ENCODE measurements at places on chromosomes 6 and 20.

GRCh38 chr6:133512410-133513016 is 271.4 kb downstream of the EYA4 start:
- DNase-seq, result no peak

DNA sequence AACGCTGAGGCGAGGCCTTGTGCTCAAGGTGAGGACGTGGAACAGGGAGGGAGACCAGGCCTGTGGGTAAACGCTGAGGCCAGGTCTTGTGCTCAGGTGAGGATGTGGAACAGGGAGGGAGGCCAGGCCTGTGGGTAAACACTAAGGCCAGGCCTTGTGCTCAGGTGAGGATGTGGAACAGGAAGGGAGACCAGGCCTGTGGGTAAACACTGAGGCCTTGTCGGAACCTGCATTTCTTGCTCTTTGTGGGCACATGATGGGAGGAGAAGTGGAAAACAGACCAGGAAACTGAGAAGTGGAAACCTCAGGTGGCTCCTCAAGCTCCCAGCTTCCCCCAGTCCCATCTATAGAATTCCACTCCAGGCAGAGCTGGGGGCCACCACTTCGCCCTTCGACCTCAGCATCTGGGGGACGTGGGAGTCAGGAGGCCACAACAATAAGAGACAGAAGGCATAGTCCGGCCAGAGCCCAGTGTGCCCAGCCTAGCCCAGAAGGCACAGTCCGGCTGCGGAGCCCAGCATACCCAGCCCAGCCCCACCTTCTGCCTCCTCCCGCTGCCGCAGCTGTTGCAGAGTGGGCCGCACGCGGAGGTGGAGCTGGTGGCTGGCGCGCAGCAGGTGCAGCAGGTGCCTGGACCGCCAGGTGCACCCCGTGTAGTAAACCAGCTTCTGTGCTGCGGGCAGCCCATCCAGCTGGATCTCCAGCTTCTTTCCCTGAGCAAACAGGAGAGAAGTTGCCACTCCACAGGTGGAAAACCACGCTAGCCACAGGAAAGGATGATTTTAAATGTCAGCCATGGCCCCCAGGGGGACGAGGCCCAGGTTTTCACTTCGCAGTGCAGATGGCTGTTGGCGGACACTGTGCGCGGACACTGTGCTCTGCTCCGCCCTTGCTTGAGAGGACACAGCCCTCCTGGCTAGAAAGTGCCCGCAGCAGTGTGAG is 17.5 kb downstream of the FRMD1 start:
- no peak for DNase-seq

DNA sequence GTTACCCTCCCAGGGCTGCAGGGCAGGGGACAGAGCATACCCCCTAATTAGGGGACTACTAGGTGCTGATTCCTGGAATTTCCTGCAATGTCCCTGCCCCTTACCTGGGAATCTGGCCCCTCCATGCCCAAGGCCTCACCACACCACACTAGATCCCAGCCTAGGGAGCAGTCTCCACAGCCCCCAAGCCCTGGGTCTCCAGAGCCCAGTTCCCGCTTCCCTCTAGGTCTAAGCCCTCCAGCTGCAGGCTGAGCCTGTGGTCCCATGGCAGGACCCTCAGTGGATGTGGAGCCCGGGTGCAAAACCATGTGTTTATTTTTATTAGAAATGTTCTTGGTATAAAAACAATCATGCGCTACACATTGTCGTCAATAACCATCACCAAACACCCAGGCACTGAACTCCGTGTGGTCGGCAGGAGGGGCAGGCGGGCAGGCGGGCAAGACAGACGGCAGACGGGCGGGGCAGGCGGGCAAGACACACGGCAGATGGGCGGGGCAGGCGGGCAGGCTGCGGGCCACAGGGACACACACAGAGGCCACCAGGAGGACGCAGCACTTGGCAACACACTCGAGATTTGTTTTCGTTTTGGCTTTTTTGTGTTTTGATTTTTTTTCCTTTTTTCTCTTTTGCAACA is 124.2 kb downstream of the GRM4 start:
- DNase-seq, result no peak

DNA sequence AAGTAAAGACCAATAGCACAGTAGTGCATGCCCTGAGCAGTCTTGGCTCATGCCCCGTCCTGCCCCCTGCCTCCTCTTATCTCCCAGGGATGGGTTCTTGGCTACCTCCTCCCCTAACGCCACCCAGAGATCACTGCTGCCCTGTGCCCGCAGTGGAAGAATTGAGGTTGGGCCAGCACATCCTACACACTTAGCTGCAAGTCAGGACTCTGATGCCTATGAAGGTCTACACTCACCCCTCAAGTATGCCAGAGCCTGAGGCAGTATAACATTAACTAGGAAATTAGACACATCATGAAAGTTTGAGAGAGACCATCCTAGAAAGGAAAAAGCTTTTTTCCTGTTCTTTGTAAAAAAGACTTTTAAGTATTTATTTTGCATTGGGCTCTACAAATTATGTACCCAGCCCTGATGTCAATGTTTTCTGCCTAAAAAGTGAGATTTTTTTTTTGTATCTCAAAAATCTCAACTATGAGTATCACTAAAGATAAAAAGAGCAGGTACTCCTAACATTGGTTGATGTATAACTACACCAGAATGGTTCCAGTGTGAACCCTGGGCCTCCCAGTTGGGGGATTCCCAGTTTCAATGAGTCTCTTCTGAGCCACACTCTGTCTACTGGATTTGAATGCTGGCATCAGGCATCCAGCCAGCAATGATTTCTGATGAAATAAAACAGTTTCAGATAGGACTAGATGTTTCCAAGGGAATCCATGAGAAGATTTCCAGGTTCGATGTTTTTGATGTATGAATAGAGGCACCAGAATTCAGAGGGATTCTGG is 115.4 kb downstream of the ISM1 start:
- no peak for DNase-seq

DNA sequence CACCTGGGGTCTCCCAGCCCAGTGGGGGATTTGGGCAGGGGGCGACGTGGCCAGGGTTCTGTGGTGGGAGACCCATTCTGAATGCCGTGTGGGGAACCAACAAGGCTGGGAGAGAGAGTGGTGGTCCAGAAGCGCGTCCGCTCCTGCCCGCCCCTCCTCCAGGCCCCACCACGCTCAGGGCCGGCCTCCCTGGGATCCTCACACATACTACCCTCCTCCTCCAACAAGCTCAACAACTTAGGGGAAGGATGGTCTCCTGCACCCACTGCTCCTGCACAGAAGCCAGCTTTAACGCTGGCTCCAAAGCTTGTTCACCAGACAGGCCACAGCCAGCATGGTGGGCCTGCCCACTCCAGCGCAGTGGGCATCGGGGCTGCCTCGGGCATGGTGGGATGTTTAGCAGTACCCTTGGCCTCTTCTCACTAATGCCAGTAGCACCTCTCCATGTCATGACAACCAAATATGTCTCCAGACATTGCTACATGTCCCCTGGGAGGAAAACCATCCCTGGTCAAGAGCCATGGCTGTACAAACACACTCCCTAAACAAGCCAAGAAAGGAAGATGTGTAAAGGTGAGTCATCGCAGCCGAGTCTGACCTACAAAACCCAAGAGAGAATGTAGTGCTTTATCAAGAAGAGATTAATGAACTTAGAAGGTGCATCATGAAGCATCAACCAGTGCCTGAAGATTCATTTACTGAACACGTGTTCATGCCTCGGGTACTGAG is 75.7 kb downstream of the BMP7 start:
- DNase-seq, result no peak

- DNase-seq, result no peak
Observed at GRCh38 chr20:25054995-25055629, 2.8 kb downstream of the ACSS1 start.

- DNase-seq, result no peak
Observed at GRCh38 chr6:46129291-46129628, 529 bp upstream of the ENPP4 start.

DNA sequence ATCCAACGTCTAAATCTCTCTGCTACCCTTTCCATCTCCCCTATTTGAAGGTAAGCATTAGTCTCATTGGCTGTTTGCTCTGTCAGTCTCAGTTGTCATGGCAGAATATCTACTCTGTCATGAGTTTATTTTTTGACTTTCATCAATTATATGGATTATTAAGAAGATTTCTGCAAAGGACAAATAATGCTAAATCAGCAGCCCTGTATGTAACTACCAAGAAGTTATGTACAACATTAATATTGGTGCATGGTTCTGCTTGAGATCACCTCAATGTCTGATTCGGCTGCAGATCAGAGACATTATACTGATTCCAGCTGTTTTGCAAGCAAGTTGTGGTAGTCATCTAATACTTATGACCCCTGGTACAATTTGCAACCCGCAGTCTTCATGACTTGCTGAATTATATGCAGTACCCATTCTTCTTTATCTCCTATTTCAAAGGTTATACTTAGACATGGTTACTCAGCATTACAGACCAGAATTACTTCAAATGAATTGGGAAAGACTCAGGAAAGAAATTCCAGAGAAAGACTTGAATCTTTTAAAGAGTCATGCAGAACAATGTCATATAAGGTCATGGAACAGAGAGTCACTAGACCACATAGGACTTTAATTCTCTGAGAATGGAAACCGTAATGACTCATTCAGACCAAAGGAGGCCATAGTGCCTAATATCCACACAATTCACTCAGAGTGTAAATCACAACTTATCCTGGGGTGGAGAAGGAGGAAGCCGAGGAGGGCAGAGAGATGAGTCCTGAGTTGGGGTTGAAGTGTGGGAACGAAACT is 201.4 kb downstream of the IBTK start:
- DNase-seq, result no peak

- no peak for DNase-seq
Observed at GRCh38 chr20:17586250-17586649, 16.4 kb downstream of the DSTN start.

GRCh38 chr20:36205026-36205425 is 31.3 kb upstream of the AAR2 start:
- DNase-seq, result no peak

DNA sequence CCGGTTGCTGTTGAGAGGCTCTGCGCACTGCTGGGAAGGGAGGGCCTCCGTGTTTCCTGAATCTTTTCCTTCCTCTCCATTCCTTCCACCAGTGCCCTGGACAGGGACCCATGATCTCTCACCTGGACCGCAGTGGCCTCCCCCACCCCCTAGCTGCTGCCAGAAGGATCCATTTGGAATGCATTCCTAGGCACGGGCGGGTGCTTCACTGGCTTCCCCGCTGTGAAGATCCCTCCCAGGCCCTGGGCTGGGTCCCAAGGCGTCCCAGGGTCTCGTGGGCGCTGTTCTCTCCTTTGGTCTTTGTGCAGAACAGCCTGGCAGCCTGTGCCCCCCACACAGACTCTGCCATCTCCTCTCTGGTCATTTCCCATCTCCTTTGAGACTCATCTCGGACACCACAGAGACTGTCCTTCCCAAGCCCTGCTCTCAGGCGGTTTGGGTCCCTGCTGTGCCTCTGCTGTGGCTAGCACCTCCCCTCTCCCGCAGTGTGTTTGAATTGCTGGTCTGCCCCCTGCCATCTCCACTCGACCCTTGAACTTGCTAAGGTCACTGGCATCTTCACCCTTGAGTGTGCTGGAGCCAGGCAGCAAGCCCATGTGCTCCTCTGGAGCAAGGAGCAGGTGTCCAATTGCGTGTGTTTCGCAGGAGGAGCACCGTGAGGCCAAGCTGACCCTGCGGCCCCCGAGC is 59.0 kb downstream of the TCP11 start:
- DNase-seq, result no peak

GRCh38 chr20:61193164-61193563 is 58.9 kb upstream of the CDH4 start:
- DNase-seq, result no peak
